ENCODE measurements at places on chromosomes 7 and 10.

DNA sequence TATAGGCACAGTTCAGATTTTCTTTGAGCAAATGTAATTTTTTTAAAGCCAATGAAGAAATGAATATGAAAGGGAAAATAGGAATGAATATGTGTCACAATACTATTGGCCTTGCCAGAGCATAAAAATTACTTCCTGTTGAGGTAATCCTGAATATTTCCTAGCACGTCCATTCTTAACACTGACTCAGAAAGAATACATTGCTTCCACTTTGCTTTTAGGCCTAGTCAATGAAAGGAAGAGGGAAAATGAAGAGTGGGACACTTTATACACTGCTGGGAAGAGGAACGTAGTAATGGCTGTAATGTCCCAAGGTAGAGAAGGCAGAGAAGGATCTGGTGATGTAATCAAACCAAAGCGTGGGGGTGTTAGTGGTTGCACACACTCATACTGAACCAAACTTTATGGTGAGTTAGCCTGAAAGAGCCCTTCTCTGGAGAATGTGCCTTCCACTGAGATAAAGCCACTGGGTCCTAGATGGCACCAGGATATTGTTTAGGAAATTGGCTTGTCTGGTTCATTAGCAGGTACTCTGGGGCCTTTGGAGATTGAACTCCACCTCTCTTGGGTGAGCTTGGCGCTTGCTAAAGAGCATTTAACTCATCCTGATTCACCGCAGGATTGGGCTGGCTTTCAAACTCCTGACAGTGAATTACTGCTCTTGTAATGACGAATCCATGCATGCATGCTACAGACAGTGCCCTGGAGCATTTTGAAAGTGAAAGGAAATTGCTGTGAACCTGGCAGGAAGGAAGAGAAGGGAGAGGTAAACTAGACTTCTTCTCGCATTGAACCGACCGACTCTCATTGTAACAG, 254.9 kb downstream of the KIAA1217 start:
- no peak for DNase-seq

DNA sequence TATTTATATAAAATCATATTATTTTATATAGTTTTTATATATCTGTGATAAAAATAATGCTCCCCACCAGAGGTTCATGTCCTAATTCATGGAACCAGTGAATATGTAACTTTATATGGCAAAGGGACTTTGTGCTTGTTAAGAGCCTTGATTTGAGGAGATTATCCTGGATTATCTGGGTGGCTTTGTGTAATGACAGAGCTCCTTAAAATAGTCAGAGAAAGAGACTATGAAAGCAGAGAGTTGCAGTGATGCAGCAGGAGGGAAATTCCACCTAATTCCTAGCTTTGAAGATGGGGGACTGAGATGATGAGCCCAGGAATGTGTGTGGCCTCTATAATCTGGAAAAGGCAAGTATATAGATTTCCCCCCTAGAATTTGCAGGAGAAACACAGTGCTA, 1034.2 kb upstream of the C7orf33 start:
- no peak for DNase-seq

DNA sequence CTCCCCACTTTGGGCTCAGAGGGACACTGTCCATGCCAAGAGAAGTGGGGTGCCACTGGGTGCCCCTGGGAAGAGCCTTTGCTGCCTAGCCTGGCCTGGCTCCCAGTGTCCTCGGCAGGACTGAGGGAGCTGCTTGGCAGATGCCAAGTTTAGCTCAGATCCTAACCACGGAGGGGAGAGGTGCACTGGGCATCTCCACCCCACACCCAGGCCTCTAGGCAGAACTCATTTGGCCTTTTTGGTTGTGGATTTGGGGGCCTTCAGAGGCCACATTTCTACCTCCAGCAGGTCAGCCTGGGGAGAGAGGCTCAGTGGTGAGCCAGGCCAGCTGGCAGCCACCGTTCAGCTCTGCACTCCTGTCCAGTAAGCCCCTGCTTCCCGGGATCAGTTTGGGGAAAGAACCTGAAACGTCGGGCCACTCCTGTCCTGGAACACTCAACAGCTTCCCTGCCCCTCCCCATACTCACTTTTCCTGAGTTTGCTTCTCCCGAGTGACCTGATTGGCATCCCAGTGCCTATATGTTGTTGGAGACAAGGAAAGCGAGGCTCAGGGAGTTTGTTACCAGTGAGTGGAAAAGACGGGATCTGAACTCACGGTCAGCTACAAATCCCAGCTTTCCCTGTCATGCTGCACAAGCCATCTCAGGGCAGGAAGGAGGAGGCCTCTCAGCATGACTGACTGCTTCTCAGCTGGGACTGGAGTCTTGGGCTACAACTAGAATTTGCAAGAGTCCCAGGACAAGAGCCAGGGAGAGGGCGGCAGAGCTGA, 11.2 kb upstream of the CXCL12 start:
- no peak for DNase-seq

GRCh38 chr7:115332691-115333090, 410.8 kb downstream of the MDFIC start:
- no peak for DNase-seq

GRCh38 chr10:99761365-99761764, 21.1 kb upstream of the ABCC2 start:
- no peak for DNase-seq

- DNase-seq: no peak
These were observed 89.2 kb downstream of the ADCY1 start for GRCh38 chr7:45663167-45663921.

- no peak for DNase-seq
These were observed 834 bp downstream of the TAC1 start for GRCh38 chr7:97732565-97733275.
